Activated naive CD8-positive, alpha-beta T cell treated with anti-CD3 and anti-CD28 coated beads, Interleukin-2, amount 50 U/mL, for 24 hours (primary cell): ENCODE measurements at places on chromosomes 1 and 21.

DNA sequence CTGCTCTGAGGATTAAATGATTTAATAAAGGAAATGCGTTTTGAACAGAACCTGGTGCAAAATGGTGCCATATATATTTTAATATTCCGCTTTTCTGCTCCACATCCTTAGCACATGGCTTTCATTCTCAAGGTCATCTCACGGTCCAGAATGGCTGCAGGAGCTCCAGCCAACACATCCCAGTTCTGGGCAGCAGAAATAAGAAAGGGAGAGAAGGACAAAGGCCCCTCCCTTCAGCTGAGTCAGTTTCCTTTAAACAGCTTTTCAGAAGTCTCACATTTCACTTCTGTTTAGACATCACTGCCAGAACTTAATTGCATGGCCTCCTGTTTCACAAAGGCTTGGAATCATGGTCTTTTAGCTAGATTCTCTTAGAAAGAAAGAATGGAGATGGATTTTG is 75.2 kb upstream of the LRRN2 start:
- no peak for DNase-seq

DNA sequence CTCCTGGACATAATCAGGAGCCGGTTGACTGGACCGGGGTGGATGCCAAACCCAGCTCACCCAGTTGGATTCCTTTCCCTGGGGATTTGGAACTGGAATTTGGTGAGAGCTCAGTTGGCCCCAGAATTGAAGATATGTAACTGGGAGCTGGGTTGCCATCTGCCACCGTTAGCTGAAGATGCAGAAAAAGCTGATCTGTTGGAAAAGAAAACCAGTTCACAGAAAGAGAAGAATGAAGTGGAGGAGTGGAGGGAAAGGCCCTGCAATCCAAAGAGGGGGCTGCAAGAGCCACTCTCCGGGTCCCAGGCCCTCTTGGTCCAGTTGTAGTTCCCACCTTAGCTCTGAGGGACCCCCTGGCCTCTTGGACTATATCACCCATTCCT is 16.0 kb downstream of the TEX35 start:
- DNase-seq: no peak

GRCh38 chr1:188295157-188295556 is 1466.4 kb downstream of the PLA2G4A start:
- DNase-seq: no peak

GRCh38 chr1:227764019-227764391 is 28.8 kb downstream of the SNAP47 start:
- no peak for DNase-seq

DNA sequence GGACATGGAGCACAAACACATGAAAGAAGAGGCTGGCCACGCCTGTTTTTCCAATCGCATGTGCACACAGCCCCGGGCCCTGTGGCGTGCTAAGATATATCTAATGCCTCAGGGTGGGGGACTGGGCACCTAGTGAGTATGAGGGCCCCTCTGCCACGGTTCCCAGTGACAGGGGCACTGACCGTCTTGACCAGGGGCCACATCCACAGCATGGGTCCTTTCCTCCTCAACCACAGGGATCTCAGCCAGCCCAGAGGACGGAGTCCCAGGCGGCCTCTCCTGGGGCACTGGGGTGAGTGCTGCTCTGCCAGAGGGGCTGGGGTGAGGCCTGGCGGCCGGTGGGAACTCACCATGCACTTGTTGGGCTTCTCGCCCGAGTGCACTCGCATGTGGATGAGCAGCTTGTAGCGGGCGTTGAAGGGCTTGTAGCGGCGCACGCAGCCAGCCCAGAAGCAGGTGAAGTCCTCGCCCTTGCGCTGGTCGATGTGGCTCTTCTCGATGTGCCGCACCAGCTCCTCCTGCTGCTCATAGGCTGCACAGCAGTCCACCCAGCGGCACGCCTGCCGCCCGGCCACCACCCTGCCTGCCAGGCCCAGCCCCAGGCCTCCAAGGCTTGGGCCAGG is 134.7 kb downstream of the DMRTB1 start:
- no peak for DNase-seq

GRCh38 chr1:27436204-27437159 is 44.1 kb downstream of the GPR3 start:
- no peak for DNase-seq

DNA sequence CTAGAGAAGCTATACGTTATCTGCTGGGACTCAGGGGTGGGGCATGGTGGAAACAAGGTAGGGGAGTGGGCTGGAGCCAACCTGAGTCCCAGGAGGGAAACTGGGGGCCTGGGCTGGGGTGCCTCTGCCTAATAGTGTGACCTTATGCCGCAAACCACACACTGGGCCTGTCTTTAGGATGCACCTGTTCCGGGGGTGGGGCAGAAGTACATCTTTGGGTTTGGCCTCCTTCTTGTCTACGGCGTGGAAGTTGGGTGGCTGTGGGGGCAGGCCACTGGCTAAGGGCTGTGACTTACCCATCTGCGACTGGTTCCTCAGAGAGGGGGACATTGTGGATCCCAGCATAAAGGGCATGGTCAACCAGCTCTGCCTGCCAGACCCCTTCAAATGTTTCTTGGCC is 44.2 kb downstream of the FAAH start:
- no peak for DNase-seq
